ENCODE measurements at places on chromosomes 7 and 10. TPM values are rescaled to one million over a fixed set of nuclear protein-coding genes. Genes with fewer than 3 reads are reported as not detected.

AKR1E2 gene
- 26.8 TPM for total RNA-seq

HMX2 gene
- total RNA-seq: not detected

GRCh38 chr7:93838966-93839365 lies 51.6 kb downstream of the TFPI2 start:
- no peak for DNase-seq

DNA sequence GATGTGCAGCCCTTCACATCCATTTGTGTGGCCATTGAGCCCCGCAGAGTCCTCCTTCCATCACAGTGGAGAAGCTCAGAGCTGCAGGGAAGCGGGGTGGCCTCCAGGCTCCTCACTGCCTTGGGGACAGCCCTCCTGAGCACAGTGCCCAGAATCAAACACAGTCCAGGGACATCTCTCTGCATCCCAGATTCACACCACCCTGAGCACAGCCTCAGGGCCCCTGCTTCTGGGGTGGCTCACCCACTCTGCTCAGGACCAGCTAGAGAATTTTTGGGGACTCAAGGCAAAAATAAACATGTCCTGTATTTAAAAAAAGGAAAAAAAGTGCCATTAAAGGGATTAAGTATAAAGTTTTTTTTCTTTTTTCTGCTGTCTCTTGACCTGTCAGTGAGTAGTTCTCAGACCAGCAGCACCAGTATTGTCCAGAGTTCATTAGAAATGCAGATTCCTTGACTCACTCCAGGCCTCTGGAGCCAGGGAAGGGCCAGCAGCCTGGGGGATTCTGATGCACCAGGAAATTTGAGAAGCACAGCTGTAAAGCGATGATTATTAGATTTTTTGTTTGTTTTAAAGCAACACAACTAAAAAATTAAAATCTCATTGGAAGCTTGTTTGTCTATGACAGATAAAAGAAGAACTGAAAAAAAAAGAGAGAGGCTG lies 61.6 kb downstream of the ARHGAP22 start:
- no peak for DNase-seq

GRCh38 chr10:6115824-6116350 lies 27.1 kb downstream of the RBM17 start:
- no peak for DNase-seq

GRCh38 chr7:157864911-157865310 lies 528.1 kb downstream of the DNAJB6 start:
- DNase-seq: no peak

DNA sequence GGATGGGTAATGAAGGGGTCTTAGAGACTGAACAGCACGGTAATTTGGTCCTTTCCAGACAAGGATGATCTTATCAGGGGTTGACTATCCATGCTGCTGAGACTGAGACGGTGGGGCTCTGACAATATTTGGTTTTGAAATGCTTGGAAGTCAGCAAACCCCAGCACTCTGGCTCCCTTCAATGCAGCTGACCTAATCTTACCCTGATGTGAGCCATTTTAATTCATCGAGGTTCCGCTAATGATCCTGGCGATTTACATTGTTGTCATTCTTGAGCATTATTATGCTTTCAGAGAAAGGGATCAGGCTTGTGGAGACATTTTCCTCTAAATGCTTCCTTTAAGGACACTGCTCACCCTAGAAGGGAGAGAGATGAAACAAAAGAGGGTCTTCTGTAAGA lies 114.6 kb upstream of the BMPER start:
- no peak for DNase-seq
